Tibial nerve (tissue), 4 donors: ENCODE measurements at places on chromosomes 1 and 21.

DNA sequence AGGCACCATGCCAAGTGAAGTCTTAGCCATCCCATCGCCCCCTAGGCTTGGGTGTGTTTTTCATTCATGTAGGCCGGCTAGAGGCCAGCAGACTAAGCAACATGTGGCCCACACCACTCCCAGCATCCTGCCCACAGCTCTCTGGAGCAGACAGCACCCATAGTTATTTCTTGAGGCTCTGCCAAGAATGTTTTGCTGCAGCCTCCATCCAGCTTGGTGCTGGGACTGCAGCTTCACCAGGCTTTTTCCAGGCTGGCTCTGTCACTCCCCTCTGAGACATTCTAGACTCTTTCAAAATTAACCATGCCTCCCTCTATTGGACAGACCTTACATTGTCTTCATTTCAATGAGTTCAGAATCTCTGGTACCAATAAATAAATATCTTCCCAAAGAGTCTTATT is 104.2 kb downstream of the DUSP10 start:
- no peak for DNase-seq

GRCh38 chr21:45292399-45293219 is 4.9 kb upstream of the POFUT2 start:
- peak; percentile 80 for DNase-seq

GRCh38 chr1:202283379-202283844 is 58.3 kb downstream of the UBE2T start:
- no peak for DNase-seq

DNA sequence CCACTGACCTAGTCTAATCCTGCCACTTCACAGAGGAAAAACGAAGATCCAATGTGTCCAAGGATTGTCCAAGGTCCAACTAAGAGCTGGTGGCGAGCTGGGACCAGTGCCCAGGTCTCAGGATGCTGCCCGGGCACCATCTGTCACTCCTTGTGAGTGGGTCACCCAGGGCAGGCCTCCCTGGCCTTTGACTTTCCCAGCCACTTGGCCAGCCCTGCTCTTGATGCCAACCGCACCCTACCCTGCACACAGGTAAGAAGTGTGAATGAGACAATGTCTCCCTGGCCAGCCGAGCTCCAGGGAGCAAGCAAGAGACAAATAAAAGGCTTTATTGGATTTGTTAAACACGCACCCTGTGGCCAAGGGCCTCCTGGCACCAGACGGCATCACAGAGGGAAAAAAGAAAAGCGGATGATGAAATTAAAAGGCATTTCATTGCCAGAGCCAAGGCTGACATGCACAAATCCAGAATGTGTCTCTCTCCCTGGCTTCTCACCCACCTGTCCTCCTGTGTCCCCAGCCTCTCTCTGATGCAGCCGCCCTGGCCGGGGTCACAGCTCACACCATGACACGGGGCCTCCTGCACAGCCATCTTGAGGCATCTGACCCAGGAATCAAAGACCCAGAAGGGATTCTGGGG is 72.8 kb downstream of the CAMK2N1 start:
- DNase-seq: no peak

- DNase-seq: no peak
Measured at GRCh38 chr1:17624611-17625233, 85.2 kb downstream of the ARHGEF10L start.

DNA sequence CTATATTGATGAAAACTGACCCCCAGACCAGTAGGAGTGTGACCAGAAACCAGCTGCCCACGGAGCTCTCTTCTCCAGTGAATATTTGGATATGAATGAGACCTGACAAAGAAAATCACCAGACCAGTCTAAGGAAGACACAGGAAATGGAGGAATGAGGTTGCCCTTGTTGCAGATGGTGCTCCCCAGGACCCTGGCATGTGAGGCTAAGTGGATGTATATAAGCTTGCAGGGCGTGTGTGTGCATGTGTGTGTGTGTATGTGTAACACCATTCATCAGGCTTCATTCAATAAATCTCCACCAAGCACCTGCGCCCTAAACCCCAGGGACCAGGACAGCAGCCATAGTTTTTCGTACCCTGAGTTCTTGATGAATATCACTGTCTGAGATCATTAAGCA is 14.4 kb downstream of the PHLDA3 start:
- no peak for DNase-seq

DNA sequence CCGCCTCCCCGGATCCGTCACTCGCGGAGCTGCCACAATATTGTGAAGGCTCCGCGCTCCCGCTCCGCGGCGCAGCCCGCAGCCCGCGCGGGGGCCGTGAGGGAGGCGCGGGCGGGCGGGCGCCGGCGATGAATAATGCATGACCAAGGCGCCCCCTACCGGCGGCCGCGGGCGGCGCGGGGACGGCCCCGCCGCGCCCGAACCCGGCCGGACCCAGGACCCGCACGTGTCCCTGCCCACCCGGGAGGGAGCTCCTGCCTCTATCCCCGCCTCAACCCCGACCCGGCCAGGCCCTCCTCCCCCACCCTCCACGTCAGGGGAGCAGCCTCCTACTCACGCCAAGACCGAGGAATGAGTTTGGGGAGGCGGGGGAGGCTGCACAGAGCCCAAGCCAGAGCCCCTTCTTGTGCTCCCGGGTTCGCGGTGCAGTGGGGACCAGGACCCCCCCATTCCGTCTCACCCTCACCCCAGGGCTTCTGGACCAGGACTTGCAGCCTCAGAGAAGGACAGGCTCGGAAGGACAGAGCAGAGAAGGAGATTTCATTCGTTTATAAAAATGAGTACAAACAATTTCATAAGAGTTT is 70.8 kb upstream of the CASZ1 start:
- peak; percentile 23 for DNase-seq

GRCh38 chr1:96978444-96978843 is 256.9 kb downstream of the PTBP2 start:
- no peak for DNase-seq

DNA sequence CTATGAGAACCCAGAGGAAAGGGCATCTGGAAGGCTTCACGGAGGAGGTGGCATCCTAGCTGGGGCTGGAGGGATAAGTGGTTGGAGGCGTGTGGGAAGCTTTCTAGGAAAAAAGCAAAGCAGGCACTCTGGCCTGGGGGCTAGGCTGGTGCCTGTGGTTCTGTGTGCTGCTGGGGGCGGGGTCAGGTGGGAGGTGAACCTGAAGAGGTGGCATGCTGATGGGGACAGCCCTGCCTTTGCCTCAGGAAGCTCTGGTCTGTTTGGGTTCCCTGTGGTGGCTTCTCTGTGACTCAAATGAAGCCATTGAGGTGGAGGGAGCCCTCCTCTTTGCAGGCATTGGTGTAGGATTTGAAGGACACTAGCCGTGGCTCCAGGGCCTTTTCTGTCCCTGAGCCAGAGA is 221.6 kb upstream of the POU3F1 start:
- no peak for DNase-seq

GRCh38 chr1:223393275-223394214 is at the start of gene CCDC185:
Gene CCDC185 (plus strand): TSS chr1:223393415. CDS start chr1:223393476, 61 bp downstream.
- DNase-seq: no peak

- DNase-seq: no peak
Measured at GRCh38 chr1:44015206-44015605, 16.1 kb downstream of the SLC6A9 start.

- DNase-seq: no peak
Measured at GRCh38 chr21:39340687-39341086, 8.2 kb downstream of the HMGN1 start.

DNA sequence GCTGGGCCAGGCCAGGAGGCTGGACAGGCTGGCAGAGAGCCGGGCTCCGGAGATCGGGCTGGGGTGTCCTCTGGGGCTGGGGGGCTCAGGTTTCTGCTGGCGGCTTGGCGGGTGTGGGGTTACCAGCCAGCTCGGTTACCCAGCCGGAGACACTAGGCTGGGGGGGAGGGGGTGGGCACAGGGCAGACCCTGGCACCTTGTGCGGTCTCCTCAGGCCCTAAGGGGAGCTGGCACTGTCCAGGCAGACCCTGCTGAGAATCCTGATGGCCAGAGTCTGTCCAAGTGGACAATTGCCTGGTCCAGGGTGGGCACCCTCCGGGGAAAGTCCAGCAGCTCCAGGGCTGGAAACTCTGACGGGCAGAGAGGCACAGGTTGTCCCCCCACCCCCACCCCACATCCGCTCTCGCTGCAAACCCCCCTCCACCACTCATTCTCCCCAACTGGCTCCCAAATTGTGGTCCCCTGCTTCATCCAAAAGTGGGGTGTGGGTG is 6.7 kb downstream of the ZBTB7B start:
- no peak for DNase-seq
